ENCODE measurements at places on chromosomes 2 and 18. TPM values are rescaled to one million over a fixed set of nuclear protein-coding genes. Genes with fewer than 3 reads are reported as not detected.

CFAP53 gene
- total RNA-seq: 0.61 TPM

POMC gene
- 3.4 TPM for total RNA-seq

LHCGR gene
- total RNA-seq: not detected

NDUFAF7 gene
- 22.6 TPM for total RNA-seq

TP53I3 gene
- 0.91 TPM for total RNA-seq

SCN9A gene
- 3.5 TPM for total RNA-seq

All from T-helper 1 cell treated with Interleukin-12 subunit alpha and Interleukin-12 subunit beta and Interleukin-4 antibody, amounts not matched to agents 30 ng/mL and 1 ng/mL, for 36 hours (primary cell).